Stimulated activated CD4-positive, alpha-beta T cell treated with anti-CD3 and anti-CD28 coated beads, Interleukin-1b, Interleukin-23, amount 100 ng/mL, for 1 hour (primary cell): ENCODE measurements at places on chromosomes 3 and 15.

DNA sequence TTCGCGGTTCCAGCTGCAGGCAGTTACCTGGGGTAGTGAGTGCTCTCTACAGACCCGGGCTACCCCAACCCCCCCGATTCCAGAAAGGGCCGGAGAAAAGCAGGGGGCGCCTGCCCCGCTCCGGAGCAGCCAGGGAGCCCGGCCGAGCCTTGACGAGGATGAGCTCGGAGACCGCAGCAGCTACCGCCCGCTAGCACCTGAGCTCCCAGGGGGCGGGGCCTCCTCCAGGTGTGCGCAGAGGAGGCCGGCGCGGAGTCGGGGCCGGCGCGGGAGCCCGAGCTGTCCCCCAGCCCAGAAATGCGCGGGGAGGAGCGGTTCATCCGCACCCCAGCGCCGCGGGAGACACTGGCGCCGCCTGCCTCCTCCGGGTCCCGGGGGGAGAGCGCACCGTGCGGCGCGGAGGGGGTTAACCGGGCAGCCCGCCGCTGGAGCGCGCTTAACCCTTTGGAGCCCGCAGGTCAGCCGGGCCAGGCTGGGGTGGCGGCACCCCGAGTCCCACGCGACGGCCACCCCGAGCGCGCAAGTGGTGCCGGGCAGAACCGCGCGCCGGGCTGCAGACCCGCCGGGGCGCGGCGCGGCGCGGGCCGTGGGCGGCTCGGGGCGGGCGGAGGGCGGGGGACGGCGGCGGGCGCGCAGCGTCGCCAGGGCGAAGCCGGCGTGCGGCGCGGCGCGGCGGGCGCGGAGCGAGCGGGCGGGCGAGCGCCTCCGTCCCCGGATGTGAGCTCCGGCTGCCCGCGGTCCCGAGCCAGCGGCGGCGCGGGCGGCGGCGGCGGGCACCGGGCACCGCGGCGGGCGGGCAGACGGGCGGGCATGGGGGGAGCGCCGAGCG is at the start of gene CACNA1D:
Gene CACNA1D, plus strand, starts transcription at position 649 of the 829 bp plus-strand sequence. CDS start 556 bp downstream, outside the sequence.
- DNase-seq = no peak

DNA sequence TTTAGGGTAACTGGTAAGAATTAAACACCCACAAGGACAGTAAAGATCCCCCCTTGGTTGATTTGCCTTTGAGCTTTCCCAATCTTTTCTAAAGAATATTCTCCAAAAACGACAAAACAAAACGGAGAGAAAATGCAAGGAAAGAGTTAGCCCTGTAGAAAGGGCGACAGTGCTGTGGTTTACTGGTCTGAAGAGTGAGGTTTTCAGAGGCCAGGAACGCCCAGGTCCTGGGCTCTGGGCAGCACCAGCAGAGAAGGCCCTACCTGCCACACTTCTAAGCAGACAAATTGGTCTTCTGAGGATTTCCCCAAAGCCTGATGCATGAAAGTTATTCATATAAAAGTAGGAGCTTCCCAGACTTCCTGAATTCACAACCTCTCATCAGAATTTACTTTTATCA is 119.3 kb downstream of the KCNMB2 start:
- no peak for DNase-seq

GRCh38 chr3:58474348-58474911 is 17.5 kb upstream of the KCTD6 start:
- DNase-seq = no peak

GRCh38 chr3:50627407-50628051 is 10.6 kb downstream of the MAPKAPK3 start:
- no peak for DNase-seq

DNA sequence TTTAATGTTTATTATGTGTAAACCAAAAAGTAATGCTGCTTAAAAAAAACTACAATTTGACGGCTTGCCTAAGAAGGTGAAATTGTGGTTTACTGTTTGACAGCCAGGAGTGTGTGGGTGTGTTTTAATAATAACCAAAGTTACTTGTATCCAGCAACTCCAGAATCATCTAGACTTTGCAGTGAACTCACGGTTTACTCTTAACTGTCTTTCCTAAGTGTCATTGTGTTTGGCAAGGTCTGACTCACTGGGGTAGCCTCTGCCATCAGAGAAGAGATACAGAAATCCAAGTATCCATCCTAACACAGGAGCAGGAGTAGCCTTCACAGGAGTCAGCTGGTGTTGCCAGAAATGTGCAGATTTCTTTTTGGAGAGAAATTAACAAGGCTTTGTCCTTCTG is 151.1 kb downstream of the CTNNB1 start:
- DNase-seq = no peak

DNA sequence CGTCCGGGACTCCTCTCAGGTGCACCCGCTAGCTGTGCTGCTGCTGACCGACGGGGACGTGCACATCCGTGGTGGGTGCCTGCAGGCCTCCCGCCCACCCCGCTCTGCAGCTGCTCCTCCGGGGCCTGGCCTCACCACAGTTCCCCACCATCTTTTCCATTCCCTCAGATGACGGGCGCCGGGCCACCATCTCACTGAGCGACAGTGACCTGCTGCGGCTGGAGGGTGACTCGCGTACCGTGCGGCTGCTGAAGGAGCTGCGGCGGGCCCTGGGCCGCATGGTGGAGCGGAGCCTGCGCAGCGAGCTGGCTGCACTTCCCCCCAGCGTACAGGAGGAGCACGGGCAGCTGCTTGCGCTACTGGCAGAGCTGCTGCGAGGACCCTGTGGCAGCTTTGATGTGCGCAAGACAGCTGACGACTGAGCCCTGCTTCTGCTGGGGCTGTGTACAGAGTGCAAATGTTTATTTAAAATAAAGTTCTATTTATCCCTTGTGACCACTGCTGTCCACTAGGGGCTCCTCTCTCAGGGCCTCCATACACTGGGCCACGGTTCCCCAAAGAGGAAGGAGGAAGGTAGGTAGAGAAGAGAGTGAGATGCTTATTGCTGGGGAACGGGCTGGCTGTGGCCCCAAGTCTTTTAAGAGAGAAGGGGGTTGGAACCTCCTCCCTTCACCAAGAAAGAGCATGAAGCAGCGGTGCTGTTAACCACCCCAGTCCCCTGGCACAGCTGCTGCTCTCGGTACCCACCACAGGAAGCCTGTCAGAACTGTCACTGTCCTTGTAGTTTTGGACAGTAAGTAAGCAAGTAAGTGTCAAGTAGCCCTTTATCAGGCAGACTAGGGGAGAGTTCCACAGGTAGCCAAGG is 47.0 kb downstream of the DHX30 start:
- DNase-seq = no peak

GRCh38 chr3:70580021-70580420 is 267.6 kb upstream of the MDFIC2 start:
- no peak for DNase-seq

DNA sequence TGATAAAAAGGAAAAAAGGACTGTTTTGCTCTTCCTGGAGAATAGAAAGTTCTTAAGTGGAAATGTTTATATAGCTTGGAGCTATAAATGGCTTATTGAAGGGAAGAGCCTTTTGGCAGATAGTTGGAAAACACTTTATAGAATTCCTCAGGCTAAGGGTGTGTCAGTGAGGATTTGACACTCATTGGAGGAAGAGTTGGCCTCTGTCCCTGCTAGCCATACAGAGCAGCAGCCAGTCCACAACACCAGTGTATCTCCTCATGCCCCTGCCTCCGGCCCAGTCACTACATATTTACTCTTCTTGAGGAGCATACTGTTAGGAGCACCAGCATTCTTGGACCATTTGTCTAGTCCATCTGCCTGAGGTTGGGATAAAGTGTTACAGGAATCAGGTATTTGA is 36.2 kb downstream of the KLHL18 start:
- no peak for DNase-seq

DNA sequence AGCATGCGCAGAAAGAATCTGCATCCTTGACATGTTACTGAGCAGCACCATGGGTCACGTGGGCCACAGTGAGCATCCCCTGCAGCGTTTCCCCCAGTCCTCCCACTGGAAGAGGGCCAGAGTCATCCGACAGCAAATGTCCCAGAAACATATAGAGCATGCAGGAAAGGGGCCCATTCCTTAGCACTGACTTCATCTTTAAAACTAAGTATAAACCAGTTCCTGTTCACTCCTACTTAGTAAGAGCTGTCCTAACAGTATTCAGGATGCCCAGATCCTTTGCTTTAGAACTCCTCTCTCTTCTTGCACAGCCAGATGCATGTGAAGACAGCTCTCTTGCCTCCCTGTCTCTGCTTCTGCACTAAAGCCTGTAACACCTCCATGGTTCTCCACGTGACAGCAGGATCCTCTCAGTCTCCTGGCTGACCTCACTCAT is 79.3 kb upstream of the OXTR start:
- no peak for DNase-seq

GRCh38 chr3:121914081-121914998 is 20.1 kb downstream of the SLC15A2 start:
- DNase-seq = no peak

DNA sequence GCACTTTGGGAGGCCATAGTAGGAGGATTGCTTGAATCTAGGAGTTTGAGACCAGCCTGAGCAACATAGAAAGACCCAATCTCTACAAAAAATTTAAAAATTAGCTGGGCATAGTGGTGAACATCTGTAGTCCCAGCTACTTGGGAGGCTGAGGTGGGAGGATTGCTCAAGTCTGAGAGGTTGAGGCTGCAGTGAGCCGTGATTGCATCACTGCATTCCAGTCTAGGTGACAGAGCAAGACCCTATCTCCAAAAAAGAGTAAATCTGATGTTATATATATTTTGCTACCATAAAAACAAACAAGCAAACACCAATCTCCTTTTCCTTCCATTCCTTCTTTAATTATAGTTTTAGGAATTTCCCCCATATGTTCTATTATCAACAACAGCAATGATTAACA is 74.2 kb upstream of the RNU6-1 start:
- DNase-seq = no peak

DNA sequence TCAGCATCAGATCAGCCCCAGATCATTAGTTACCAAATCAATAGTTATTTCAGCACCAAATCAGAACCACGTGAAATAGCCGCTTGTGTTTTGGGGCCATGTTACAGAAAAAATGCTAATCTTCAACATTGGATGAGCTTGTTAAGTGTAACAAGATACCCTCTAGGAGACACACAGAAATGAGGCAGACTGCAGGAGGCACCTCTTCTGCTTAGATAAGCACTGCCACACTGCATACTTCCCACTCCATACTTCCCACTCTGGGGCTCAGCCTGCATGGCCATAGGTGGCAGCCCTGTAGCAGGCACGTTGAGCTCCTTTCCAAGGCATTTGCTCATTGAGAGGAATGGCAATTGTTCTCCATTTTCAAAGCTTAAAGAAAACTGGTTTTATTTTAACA is 73.3 kb downstream of the CHCHD6 start:
- DNase-seq = no peak

GRCh38 chr3:68483041-68483440 is 449.3 kb downstream of the TAFA4 start:
- no peak for DNase-seq

GRCh38 chr3:49004352-49005302 is 2.6 kb upstream of the WDR6 start:
- DNase-seq = no peak
